ENCODE measurements at places on chromosomes 5 and 9.
A peak's percentile ranks its signal among the peaks of the same experiment; 100 is the strongest.

DNA sequence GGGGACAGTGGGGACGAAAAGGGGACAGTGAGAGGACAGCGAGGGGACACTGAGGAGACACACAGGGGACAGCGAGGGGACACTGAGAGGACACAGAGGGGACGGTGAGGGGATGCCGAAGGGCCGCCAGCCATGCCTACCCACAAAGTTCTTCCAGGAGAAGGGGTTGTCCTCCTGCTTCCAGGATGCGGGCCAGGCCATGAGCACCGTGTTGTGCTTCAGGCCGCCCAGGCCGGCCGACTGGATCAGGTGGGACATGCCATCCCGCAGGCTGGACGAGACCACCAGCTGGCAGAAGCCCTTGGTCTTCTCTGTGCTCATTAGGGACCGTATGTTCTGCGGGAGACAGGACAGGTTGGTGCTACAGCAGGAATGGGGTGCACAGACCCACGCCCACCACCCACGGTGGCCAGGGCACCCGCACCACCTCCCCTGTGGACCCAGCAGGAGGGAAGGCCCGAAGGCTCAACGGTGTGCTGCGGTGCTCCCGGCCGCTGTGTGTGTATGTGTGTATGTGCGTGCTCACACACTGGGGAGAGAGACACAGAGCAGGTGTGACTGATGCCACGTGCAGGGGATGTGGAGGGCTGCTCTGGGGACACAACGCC lies 46.6 kb downstream of the SLC12A7 start:
- DNase-seq, result no peak

GRCh38 chr9:136082496-136083361 lies 12.4 kb downstream of the NACC2 start:
- DNase-seq, result no peak

DNA sequence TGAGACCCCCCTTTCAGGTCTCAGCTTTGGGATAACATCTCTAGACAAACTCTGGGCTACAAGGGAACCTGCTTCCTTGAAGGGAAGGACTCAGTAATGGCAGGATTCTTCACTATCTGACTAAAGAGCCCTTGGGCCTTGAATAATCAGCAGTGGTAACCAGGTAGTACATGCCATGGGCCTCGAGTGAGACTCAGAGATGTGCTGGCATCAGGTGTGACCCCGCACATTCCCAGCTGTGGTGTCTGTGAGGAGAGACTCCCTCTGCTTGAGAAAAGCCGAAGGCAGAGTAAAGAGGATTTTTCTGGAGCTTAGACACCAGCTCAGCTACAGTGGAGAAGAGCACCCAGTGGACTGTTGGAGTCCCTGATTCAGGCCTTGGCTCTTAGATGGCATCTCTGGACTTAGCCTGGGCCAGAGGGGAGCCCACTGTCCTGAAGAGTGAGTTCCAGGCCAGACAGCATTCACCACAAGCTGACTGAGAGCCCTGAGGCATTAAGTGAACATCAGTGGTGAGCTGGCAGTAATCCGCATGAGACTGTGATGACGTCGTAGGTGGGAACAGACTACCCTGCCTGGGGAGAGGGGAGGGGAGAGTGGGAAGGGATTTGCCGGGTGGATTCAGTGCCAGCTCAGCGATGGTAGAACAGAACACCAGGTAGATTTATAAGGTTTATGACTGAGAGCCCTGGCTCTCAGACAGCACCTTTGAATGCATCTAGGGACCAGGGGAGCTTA lies 5.3 kb upstream of the ZNF782 start:
- no peak for DNase-seq

GRCh38 chr5:54093081-54093492 lies 217.3 kb downstream of the ARL15 start:
- DNase-seq, result no peak

- DNase-seq, result no peak
Measured at GRCh38 chr9:122940454-122940748, 419 bp upstream of the RABGAP1 start.

- no peak for DNase-seq
Measured at GRCh38 chr5:98568336-98568735, 205.1 kb upstream of the RGMB start.

DNA sequence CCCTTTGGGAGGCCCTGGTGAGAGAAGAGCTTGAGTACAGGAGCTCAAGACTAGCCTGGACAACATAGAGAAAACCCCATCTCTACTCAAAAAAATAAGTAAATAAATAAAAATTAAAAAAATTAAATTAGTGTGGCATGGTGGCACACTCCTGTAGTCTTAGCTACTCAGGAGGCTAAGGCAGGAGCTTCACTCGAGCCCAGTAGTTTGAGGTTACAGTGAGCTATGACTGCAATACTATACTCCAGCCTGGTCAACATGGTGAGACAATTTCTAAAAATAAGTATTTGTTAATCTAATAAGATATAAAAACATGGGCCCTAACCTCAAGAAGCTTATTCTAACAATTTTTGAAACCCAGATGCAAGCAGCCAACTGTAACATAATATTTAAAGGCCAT lies 7.6 kb downstream of the RNF38 start:
- DNase-seq, result no peak

- no peak for DNase-seq
Measured at GRCh38 chr9:3541206-3541605, 15.4 kb upstream of the RFX3 start.

GRCh38 chr5:88405783-88406182 lies 137.1 kb upstream of the TMEM161B start:
- no peak for DNase-seq

GRCh38 chr9:137975936-137976565 lies 98.5 kb downstream of the CACNA1B start:
- DNase-seq, result no peak

GRCh38 chr5:95644351-95645042 lies 2.1 kb upstream of the RFESD start:
- peak; percentile 59 for DNase-seq

DNA sequence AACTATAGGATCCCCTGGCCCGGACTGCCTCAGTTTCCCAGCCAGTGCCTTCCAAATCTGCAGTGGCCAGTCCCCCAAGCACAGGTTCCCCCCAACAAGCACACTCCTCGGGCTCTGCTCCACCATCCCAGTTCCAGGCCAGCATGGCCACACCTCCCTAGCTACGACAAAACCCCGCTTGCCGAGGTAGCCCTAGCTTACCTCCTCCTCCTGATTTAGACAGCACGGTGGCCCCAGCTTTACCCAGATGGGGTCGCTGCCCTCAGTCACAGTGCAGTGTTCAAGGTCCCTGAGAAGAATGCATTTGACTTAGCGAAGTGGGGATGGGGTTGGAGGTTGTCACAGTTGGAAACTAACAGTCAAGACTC lies 40.8 kb upstream of the GARNL3 start:
- no peak for DNase-seq

- DNase-seq, result no peak
Measured at GRCh38 chr5:170443624-170444023, 54.5 kb upstream of the KCNMB1 start.

- DNase-seq, result no peak
Measured at GRCh38 chr5:14660833-14661232, 3.7 kb upstream of the OTULIN start.

DNA sequence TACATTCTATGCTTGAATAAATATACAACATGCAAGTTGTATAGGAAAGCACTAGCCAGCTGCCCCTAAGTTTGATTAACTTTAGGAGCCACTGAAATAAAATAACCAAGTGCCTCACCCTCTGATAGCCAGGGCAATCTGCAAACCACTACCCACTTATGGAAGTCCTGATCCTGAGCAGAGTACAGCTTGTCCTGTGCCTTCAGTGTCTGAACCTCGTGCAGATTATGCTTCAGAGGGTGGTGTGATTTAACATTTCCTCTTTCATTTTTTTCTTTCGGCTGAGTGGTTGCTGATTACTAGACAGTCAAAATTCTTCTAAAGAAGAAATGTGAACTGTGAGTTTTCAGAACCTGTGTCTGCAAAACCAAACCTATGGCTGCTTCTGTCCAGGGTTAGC lies 327.7 kb downstream of the PIK3R1 start:
- no peak for DNase-seq

- DNase-seq, result no peak
Measured at GRCh38 chr9:94805585-94805984, 79.1 kb downstream of the AOPEP start.

- DNase-seq, result no peak
Measured at GRCh38 chr9:124206391-124206790, 51.4 kb upstream of the NEK6 start.

- DNase-seq, result peak; percentile 6
Measured at GRCh38 chr5:24904981-24905517, 260.3 kb upstream of the CDH10 start.

DNA sequence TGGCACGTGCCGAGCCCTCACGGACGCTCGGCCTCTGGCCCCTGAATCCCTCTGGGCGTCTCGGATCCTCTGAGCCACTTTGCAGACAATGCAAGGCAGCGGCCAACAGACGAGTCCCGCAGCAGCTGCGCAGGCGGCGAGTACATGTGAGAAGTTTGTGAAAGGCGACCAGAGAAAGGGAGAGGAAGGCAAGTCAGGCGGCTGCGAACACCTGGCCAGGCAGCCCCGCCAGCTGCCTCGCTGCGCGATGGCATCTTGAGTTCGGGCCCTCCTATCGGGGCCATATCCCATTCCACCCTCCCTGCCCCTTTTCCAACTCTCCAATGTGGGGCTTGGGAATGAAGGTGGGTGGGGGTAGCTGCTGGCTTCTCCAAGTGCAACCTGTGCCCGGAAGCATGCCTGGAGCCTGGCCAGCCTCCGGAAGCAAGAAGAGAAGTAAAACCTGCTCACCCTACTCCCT lies 4.5 kb upstream of the POU4F3 start:
- DNase-seq, result no peak

GRCh38 chr9:95032580-95033341 lies 284.7 kb downstream of the FANCC start:
- no peak for DNase-seq

- DNase-seq, result peak; percentile 31
Measured at GRCh38 chr5:132883261-132883834, 9.9 kb downstream of the LEAP2 start.

- no peak for DNase-seq
Measured at GRCh38 chr9:7500521-7500920, 299.1 kb downstream of the DMAC1 start.

- DNase-seq, result no peak
Measured at GRCh38 chr5:90641528-90641927, 82.9 kb downstream of the ADGRV1 start.
